Cerebellar nuclear complex (tissue), 1 donor: ENCODE measurements at places on chromosomes 7 and 10.

DNA sequence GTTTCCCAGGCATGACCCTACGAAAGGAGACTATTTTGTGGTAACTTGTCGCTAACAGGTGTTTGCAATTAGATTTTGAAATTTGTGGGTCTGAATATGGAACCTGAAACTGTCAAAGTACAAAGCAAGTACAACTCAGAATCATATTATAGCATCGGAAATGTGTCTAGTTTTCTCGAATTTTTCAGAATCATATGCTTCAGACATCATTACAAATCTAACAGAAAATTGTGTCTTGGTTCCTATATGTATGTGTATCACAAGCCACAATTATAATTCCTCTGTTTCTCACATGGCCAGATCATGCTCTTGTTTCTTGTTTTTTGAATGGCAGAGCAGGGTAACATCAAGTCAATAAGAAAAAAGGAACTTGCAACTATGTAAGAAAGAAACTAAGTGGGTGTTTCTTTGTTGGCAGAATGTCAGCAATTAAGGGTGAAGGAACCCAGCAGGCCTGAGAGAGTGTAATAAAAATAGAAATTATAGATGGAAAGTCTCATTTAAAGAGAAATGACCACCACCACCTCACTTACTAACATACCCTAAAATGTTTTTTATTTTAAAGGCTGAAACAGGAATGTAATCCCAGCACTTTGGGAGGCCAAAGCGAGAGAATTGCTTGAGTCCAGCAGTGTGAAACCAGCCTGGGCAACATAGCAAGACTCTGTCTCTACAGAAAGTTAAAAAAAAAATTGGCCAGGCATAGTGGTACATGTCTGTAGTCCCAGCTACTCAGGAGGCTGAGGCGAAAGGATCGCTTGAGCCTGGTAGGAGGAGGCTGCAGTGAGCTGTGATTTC lies 51.3 kb downstream of the PRTFDC1 start:
- no peak for DNase-seq

GRCh38 chr7:151383638-151384351 lies 26.0 kb downstream of the WDR86 start:
- no peak for DNase-seq

DNA sequence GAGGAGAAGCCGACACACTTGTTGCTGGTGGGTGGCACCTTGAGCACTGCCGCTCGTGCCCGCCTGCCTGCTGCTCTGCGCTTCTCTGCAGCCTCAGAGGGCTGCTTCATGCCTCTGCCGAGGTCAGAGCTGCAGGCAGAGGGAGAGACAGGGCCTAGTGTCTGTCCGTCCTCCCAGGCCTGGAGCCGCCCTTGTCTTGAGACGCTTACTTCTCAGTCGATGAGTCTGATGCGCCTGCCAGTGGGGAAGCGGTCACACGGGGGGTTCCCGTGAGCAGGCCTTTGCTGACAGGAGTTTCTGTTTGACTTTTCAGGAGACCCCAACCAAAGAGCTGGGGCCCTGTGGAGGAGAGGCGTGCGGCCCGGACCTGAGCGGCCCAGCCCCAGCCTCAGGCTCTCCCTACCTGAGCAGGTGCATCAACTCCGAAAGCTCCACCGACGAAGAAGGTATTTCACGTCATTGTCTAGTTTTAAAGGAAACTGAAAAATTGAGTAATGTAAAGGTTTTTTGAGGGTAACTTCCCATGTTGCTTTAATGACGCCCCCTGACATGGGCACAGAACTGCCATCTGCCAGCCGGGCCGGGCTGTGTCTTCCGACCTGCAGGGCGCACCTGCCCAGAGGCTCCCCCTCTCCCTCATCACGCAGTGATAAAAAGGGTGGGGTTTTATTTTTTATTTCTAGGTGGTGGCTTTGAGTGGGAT lies 7.8 kb upstream of the BHLHA15 start:
- no peak for DNase-seq

DNA sequence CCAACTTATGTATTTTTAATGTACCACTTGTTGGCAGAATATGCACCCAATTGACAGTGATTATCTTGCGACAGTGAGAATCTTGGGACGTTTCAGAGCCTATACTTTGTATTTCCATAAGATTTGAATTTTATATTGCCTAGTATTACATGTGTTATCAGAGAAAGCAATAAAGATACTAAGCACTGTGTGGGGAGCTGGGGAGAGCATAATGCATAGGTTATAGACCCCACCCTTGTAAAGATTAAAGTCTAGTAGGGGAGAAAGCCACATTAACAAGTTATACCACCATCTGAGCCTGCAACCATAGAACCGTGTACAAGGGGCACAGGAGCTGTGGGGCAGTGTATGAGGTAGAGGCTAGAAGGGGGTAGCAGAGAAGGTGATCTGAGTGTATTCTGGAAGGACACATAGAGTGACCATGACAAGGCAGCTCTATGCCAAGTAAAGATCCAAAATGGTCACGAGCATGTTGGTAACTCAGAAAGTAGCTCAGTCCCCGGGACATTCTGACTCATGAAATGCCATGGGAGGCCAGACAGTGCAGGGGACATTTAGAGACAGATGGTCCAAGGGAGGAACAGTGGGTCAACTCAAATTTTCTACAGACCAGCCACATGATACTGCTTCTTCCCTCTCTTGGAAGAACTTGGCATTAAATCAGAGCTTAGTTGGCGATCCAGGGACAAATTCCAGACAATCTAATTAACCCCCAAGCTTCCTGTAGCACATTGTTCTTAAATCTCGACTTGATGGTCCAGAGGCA lies 84.5 kb downstream of the ADRA2A start:
- no peak for DNase-seq

GRCh38 chr10:97570789-97571471 lies 1.6 kb upstream of the ANKRD2 start:
- peak; percentile 22 for DNase-seq

DNA sequence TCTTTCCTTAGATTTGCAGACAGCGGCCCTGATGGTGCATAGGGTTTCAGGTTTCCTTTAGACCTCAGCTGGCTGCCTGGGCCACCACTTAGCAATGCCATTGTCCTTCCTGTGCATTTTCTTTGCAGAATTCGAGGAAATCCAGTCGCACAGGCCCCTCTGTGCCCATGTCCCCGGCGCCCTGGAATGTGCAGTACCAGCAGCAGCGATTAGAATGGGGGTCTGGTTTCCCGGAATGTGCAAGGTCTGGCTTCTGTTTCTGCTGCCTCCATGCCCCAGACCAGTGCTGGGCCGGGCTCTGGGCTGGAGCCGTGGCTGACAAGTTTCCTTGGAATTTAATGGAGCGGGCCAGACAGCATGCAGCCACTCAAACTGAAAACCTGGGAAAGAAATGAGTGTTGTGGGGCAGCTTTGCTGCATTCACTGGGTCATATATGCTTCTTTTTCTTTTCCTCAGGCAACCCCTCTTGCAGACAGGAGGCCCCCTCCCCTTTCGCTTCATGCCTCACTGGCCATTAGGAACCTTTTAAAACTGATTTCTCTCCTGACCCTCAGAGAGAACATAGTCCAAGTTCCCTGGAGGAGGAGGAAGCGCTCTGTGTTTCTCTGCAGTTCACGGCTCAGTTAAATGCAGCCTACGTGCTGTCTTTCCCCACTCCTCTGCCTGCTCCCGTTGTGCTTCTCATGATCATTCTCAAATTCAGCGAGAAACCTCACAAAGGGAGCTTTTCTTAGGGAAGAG lies 14.4 kb downstream of the HTRA1 start:
- no peak for DNase-seq

- no peak for DNase-seq
These were observed 34.6 kb downstream of the CHST3 start for GRCh38 chr10:71998840-71999194.

- no peak for DNase-seq
These were observed 41.2 kb upstream of the PTPRZ1 start for GRCh38 chr7:121831801-121832200.

DNA sequence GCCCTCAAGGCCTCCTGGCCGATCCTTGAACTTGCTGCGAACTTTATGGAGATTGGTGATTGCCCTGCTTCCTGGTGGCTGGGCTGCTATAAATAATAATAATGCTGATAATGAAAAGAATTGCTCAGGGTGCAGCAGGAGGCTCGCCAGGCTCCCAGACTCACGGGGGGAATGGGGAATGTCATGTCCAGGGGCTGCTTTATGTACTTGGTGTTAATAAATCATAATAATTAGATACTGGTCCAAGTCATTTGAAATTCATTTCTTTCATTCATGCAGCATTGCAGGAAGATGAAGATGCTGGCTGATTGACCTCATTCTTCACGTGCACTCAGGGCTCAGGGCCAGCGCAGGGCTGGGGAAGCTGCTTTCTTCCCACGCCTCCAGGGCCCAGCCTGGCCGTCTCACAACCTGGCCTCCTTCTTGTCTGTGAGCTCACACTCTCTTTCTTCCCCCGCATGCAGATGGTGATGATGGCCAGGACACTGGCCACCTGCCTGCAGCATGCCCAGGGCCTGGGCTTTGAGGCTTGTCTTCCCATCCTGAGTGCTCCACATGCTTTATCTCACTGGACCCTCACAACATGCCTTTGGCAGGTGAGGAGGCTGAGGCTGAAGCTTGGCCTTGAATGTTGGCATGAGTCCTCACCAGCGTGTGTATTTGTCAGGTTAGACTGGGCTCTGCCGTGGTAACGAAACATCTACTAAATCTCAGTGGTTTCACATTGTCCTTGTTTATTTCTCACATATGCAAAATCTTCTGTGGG lies 138.4 kb upstream of the TNS3 start:
- no peak for DNase-seq
